ENCODE measurements at places on chromosomes 6 and 20.

GRCh38 chr20:8656335-8656734 lies 412.6 kb upstream of the PLCB4 start:
- no peak for DNase-seq

DNA sequence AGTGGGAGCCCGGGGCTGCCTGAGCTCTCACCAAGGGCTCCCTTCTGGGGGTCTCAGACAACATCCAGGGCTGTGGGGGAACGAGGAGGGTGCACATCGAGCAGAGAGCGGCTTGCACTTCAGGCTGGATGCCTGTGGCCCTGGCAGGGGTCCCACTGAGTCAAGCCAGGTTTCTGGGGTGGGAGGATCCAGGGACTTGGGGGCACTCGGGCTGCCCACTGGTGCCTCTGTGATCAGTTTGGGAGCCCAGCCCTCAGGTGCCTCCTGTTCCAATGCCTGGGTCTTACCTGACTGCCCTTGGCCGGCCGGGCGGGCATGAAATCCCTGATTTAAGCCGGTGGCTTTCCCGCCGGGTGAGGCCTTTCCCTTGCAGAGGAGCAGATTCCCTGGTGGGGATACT lies 470 bp downstream of the COL20A1 start:
- no peak for DNase-seq

- DNase-seq, result no peak
Observed at GRCh38 chr6:153849072-153849779, 189.8 kb upstream of the OPRM1 start.

DNA sequence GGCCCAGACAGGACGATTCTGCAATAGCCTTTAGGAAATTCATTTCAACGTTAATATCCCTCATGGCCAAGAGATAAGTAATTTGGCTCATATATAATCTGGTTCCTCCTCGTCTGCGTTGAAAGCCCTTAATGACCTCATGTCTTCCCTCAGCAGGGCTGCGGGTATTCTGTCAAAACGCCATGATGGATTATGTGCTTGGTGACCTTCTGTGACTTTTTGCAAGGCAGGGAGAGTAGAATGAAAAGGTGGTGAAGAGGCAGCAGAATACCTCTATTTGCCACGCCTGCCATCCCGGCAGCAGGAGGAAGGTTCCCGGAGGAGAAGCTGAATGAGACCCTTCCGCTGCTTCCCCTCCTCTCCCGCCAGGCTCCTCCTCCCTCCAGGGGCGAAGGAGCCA lies 41.1 kb upstream of the SPACA1 start:
- no peak for DNase-seq

- DNase-seq, result no peak
Observed at GRCh38 chr6:11215773-11216172, 16.7 kb downstream of the NEDD9 start.

GRCh38 chr20:32031007-32031958 lies 20.8 kb upstream of the HCK start:
- no peak for DNase-seq

DNA sequence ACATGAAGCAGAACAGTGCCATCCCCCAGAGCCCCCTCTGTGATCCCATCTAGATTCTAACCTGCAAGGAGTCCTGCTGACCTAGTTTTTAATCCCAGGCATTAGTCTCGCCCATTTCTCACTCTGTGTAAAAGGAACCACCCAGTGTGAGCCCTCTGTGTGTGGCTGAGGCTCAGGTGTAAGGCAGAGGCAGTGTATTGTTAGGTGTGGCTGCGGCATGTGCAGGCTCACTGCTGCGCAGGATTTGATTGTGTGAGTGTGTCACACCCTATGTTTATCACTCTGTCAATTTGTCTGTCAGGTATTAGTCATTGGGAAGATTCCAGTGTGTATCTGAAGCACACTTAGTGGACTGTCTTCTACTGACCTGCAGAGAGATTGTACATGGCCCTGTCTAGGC lies 13.7 kb upstream of the CST8 start:
- no peak for DNase-seq

DNA sequence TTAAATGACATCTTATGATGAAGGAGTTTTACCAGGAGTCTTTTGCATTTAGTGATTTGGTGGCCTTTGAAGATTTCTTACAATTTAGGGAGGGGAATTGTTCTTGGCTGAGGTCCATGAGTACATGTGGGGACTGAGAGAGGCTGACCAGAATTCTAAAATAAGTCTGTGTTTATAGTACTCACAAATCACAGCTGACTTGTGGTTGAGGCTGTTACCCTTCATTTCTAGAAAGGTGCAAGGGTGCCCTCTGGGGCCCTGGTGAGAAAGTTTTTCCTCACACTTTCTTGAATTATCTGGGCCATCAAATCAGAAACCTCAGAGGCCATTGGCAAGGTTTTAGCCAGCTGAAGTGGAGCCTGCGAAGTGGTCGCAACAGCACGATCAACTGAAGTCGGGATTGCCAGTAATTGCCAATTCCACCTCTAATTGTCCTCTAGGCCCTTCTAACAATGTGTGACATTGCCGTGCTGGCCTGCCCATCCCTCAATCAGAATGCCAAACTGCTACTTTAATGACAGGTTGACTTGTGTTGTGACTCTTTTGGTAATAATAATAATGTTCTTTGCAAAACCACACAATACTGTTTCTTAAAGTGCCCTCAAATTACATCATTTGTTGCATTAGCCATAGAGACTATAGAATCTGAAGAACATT lies 221.6 kb downstream of the OGFRL1 start:
- DNase-seq, result no peak

DNA sequence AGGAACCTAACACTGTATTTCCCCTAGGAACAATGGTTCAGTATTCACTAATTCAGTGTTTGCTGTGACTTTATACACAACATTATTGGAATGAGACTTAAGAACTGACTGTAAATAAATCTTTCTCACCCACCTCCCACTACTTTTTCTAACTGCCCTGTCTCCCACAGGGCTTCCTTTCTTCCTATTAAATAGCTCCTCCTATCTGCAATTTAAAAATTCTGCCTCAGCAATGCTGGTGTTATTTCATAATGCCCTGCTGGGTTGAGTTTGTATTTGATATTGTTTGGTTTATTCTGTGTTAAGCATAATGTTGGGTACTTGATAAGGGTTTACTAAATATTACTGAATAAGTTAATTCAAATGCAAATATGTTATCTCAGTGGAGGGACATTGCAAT lies 573.1 kb upstream of the RNF217 start:
- DNase-seq, result no peak

DNA sequence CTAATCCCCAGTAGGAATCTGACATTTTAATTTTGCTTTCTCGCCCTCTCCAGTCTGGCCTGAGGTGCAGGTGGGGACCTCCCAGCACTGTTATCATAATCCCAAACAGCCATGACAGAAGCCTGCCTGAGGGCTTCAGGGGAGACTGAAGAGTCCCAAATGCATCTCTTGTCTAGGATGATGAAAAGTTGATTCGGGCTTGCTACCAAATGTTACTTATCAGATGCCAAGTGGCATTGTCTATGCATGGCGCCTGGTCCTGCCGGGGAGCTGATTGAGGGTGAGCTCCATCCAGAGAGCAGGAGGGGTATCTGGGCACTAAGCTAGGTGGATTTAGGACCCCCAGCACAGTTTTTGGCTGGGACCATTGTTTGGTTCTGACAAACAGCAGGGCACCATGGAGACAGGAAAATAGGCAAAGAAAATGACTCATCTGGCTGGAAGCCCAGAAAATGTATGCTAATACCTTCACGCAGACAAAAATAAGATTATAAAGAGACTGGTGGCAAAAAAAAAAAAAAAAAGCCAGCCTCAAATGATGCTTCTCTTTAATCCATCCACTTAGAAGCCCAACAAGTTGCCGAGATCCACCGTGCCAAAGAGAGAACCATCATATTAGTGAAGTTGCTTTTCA lies 513.7 kb upstream of the SULF2 start:
- DNase-seq, result no peak

DNA sequence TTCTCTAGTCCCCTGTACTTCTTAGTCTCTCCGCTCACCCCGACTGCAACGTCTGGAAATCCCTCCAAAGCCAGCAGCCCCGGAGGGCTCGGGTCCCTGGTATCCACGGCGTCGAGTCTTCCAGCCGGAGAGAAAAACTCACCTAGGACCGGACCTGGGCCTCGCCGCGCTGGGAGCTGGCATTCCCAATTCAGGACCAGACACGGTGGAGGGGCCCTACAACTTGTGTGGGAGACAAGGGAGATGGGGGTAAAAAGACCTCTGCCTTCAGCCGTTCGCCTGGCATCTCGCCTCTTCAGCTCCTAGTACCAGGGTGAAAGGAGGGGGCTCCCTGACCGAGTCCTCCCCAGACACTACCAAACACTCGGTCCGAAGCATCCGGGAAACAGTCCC lies 64.3 kb downstream of the GPX5 start:
- DNase-seq, result no peak

DNA sequence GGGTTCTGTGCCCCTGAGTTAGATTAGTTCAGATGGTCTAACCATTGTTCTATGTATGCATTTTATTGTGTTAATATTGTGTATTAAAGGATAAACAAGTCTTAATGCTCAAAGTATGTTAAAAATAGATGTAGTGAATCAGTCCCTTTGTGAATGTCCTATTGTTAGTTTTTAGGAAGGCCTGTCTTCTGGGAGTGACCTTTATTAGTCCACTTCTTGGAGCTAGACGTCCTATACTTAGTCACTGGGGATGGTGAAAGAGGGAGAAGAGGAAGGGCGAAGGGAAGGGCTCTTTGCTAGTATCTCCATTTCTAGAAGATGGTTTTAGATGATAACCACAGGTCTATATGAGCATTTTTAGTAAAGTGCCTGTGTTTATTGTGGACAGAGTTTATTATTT lies 12.3 kb upstream of the HMGN4 start:
- DNase-seq, result no peak

DNA sequence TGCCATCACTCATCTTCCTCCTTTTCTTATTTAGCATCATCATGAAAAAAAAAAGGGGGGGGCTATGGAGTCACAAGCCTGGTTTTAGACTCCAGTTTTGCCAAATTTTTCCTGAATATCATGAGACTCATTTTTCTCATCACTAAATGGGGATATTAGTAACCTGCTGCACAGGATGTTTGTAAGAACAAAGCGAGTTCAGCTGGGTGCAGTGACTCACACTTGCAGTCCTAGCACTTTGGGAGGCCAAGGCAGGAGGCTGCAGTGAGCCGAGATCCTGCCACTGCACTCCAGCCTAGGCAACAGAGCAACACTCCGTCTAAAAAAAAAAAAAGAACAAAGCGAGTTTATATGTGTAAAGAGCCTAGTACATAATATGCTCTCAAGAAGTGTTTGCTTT lies 82.8 kb downstream of the TFAP2A start:
- no peak for DNase-seq

GRCh38 chr20:35517125-35517524 lies 12.3 kb downstream of the C20orf173 start:
- DNase-seq, result no peak

DNA sequence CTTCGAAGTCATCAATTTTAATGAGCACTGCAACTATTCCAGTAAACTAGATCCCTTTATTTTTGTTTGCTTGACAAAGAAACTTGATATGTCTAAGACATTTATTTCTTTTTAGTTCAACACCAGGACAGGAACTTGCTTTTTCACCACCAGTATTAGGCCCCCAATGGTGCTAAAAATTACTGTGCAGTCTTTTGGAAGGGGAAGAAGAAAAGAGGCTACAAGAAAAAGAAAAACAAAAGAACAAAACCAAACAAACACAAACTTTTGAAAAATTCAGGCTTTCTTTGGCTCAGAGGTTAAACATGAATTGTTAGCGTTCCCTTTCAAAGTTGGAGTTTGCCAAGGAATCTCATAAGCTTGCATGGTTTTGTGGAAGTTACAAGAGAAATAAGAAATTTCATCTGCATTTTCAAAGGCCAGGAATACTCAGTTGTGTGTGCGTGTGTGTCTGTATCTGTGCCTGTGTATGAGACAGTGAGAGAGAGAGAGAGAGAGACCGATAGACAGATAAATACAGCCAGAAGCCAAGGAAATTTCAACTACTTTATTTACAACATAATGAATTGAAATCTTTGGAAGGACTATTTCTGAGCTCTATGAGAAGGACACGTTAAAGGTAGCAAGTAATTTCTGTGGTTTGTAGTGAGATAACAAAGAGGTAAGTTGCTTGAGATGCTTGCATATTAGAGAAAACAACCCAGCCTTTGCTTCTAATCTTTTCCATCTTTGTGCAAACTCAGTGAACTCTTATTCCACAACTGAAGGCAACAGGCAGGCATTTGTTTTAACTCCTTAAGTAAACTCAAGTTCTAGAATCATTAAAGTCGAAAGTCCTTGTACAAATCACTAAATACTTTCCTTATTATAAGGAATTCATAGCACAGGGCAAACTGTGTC lies 171.0 kb upstream of the CITED2 start:
- no peak for DNase-seq

DNA sequence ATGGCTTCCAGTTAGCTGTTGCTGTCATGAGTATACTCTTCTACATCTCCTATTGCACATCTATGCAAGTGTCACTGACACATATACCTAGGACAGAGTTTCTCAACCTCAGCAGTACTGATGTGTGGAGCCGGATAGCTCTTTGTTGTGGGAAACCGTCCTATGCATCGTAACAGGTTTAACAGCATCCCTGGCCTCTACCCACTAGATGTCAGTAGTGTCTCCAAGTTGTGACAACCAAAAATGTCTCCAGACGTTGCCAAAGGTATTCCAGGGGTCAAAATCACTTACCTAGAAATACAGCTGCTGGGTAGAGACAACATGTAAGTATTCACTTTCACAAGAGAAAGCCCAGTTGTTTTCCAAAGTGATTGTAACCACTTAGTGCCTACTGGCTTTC lies 637.6 kb downstream of the RNF144B start:
- DNase-seq, result no peak

DNA sequence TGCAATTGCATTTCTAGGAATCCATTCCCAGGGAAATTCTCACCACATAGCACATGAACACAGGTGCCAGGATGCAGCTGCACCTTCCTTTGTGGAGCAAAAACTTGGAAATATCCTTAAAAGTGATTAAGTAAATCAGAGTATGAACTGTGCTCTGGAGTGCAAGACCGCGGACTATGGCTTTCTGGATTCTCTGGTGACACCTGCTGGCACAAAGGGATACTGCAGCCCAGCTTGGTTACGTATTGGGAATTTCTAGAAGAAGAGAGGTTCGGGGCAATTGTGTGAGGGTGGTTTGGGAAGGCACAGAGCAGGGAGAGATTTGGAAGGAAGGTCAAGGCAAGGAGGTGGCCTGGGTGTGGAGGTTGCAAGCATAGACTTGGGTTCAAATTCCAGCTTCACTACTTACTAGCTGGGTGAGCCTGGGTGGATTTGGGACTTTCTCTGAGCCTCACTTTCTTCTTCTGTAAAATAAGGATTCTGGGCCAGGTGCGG lies 15.9 kb upstream of the PEDS1 start:
- DNase-seq, result no peak

- no peak for DNase-seq
Observed at GRCh38 chr6:79423216-79423615, 114.0 kb downstream of the LCA5 start.

DNA sequence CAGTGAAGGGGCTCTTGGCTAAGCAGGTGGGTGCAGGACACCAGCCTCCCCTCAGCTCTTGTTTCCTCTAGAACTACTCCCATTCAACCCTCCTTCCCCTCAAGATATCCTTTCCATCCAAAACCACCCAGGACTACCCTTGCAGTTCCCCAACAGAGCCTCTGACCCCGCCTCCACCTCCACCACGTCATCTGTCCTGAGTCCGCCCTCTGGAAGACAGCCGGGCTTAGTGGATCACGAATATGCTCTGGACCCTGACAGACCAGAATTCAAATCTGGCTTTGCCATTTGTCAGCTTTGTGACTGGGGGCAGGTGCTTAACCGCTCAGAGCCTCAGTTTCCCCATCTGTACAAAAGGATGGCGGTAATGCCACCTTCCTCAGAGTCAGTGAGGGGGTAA lies 31.4 kb downstream of the TFEB start:
- no peak for DNase-seq

GRCh38 chr6:161951126-161951525 lies 677.3 kb upstream of the AGPAT4 start:
- DNase-seq, result no peak

Data from cortex of kidney (tissue), 1 donor.